Bronchial epithelial cell (primary cell): ENCODE measurements at places on chromosomes 16 and 17. TPM values are rescaled to one million over a fixed set of nuclear protein-coding genes. Genes with fewer than 3 reads are reported as not detected.

The GUCY2D gene
- total RNA-seq, result 0.13 TPM in 1 of 2 replicates, not detected in the other

The ACE gene
- 0.13 TPM in 1 of 2 replicates, not detected in the other for total RNA-seq

The PERCC1 gene
- not detected in 2 replicates for total RNA-seq

The USP6 gene
- total RNA-seq, result not detected in 2 replicates

The OR2C1 gene
- not detected in 2 replicates for total RNA-seq

The SCIMP gene
- not detected in 2 replicates for total RNA-seq

The NPIPB6 gene
- total RNA-seq, result 0.79 and 1.9 TPM in 2 replicates

The PLD6 gene
- total RNA-seq, result 3.7 and 4.0 TPM in 2 replicates

The OR1F1 gene
- not detected in 2 replicates for total RNA-seq

The PTX4 gene
- under 0.01 TPM in 1 of 2 replicates, not detected in the other for total RNA-seq

The KRTAP2-2 gene
- total RNA-seq, result not detected in 2 replicates

The FBXW10B gene
- 1.3 and 3.6 TPM in 2 replicates for total RNA-seq

The CA7 gene
- not detected in 2 replicates for total RNA-seq

The CD19 gene
- not detected in 2 replicates for total RNA-seq

The SHISA6 gene
- total RNA-seq, result not detected in 2 replicates
